ENCODE measurements at places on chromosomes 6 and 20.
A peak's percentile ranks its signal among the peaks of the same experiment; 100 is the strongest.

DNA sequence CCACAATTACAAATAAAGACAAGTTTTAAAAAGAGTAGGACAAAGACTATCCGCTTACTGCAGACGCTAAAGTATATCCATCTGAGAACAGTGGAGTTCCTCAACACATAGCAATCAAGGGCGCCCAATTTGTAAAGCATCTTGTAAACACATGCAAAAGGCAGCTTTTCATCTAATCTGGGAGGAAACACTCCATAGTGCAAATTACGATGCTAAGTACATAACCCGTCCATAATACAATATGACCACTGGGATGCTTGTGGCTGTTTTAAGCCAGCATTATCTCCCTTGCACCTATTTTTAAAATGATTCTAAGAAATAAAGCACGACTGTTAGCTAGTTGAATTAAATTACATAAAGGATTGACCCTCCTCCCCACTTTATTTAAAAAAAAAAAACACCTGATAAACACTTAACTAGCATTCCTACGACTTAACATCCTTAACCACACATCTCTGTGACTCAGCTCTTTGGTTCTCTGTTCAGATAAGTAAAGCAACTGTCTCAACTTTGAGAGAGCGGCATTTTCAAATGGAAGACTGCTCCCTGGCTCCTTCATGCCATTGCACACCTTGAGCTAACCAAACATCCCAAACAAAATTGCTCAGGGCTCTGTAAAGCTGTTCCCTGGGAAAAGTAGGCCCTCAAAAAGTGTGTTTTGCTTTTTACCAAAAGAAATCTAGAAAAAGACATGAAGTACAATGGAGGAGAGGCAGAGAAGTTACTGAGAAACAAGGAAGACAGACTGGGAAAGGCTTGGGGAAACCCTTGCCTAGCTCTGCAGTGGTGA, 14.2 kb downstream of the SLC22A23 start:
- DNase-seq: no peak

DNA sequence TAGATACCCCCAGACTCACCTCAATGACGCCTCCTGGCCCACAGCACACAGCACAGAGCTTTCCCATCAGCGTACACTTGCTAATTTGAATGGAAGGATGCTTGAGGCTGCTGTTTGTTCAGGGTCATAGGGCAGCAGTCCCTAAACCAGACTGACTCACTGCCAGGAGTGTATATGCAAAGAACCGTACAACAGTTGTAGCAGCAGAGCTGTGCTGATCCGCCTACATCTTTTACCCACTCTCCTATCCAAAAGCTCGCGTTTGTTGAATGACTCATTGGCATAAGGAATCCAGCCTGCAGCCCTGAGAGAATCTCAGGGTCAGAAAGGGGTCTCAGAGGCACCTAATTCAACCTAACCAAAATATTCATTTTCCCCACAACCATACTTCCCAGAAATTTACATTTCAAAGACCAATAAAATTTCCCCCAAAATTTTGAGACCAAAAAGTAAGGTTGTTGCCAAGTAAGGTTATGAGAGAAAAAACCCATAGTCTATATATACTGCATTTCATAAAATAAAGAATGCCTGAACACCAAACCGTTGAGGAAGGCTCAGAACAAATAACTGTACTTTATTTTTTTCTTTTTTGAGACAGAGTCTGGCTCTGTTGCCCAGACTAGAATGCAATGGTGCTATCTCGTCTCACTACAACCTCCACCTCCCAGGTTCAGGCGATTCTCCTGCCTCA, 35.3 kb upstream of the CCND3 start:
- DNase-seq: no peak

- DNase-seq: no peak
Observed at GRCh38 chr6:170093658-170094596, 197.0 kb downstream of the DLL1 start.

- DNase-seq: no peak
Observed at GRCh38 chr6:41821266-41821665, 33.8 kb downstream of the TOMM6 start.

DNA sequence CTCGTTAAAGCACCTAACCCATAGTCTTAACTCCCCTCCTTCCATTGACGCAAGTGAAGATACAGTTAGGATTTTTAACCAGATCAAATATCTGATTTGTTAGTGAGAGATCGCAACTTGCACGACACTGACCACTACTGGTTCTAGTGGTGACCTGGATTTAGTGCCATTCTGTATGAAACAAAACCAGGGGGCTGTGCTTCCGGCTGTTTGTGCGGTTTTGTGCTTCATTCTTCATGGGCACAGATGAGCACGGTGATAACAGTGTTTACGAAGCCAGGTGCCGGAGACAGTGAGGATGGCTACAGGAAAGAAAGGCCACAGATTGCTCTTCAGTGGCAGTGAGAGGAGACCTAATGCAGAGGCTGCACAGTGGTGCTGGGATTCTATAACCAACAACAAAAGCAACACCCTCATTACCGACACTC, 75.5 kb downstream of the NOL4L start:
- DNase-seq: no peak

DNA sequence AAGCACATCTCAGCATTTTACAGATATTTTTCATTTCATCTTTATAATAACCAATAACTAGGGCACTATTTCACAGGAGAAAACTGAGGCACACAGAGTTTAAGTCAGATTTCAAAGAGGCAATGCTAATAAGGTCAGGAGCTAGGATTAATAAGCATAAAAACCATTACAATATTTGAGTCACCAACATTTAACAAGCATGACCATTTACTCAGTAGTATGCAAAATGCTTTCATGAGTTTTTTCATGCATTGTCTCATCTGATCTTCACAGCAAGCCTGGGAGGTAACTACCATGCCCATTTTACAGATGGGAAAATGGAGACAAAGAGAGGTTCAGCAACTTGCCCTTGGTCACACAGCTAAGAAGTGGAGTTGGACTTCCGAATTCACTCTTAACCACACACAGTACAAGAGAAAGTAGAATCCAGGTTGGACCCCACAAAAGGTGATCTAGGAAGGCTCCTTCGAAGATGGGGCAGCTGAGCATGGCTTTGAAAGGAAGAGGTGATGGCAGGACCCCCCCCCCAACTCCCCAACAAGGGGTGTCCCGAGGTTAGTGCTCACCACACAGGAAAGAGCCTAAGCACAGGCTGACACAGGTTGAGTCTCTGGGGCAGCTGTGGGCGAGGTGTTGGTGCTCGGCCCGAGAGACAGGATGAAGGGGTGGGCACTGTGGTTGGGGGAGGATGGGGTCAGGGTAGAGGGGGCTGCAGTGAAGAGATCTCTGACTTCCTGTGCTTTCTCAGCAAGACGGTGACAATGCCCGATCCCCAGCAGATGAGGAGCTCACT, 108.8 kb downstream of the PREX1 start:
- DNase-seq: no peak

- DNase-seq: no peak
Observed at GRCh38 chr20:64138276-64138815, 25.9 kb upstream of the MYT1 start.

DNA sequence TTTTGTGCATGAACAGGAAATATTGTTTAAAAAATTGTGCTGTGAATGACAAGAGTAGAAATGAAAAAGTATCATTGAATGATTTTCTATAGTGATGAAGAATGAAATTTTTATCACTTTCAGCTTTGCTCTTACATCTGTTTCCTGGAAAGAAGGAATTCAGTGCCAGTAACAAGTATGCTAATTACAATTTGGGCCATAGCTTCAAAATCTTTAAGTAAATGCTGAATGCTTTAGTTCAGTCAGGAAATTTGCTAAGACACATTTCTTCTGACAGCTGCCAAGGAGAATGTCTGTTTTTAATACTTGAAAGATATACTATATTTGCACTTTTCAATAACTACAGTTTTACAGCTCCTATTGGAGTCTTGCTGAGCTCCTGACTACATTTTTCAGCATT, 203.7 kb upstream of the RSPO3 start:
- no peak for DNase-seq

DNA sequence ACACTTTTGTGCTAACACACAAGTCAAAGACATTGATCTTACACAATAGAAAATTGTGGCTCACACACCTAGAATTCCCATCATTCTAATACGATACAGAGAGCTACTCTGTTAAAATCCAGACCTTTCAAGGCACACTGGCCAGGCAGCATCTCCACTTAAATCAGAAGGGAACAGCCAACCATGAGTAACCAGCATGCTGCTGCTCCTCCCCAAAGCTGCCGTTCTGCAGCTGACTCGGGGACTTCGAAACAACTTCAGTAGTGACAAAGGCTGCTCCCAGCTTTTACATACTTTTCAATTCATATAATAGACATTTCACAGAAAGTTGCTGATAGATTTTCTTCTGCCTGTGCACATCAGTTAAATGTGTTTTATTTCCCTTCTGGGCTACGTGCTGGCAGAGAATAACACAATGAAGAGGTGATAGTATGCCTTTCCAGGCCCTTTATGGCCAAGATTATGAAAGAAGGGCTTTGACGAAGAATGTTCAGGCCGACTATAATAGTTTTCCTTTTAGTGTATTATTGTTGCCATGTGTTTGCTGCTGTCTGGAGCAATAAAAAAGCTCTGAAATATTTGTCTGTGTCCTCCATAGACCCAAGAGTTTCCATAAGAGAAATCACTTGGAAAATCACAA, 159.0 kb downstream of the GMDS start:
- no peak for DNase-seq

DNA sequence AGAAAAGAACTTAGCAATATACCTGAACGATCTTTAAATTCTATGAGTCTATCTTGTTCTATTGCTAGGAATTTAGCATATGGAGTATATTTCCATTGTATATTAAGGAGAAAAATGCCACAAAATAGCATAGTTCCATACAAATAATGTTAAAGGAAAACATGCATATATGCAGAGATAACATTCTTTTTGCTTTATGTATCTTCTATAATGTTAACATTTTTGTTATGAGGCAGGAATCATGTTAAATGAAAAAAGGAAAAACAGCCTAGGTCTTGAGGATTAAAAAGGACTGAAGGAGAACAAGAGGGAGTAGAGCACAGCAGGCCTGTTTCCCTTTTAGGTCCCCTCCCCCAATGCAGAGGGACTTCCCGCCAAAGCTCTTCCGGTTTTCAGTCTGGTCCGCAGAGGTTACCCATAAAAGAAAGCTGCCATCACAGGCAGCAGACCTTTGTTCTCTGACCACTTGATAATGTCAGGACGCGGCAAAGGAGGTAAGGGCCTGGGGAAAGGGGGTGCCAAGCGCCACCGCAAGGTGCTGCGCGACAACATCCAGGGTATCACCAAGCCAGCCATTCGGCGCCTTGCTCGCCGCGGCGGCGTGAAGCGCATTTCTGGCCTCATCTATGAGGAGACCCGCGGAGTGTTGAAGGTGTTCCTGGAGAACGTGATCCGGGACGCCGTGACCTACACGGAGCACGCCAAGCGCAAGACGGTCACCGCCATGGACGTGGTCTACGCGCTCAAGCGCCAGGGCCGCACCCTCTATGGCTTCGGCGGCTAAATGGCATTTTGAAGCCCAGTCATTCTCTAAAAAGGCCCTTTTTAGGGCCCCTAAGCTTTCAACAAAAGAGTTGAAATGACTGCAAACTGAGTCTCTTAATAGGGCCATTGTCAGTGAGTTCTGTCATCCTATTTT, 108.4 kb upstream of the PRSS16 start:
- peak; percentile 92 for DNase-seq

DNA sequence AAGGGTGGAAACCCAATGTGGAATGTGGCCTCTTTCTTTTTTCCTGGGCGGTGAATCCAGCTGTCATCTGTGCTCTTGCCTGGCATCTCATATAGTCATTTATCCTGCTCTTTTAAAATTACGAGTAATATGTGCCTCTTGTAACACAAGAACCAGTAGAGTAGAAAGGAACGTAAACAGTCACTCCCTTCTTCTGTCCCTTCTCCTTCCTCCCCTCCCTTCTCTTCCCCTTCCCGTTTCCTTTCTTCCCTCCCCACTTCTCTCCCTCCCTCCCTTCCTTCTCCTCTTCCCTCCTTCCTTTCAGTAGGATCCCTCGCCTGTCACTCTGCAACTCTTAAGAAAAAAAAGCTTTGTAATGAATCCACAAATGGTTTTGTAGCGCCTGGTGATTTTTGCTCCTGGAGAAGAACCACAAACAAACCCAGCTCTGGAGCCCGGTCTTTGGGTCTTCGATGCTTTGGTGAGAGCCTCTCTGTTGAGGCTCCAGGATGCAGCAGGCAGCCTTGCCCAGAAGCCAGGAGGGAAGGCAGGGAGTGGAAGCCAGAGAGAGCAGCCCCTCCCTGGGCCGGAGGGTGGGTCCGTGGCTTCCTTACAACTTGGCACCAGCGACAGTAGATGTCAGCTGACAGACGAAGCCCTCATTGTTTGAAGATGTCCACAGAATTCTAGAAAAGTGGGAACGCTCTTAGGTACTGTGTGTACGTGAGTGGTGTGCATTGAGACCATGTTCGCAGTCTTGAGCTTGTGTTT, 15.0 kb downstream of the DUSP22 start:
- DNase-seq: no peak

GRCh38 chr6:16766043-16766536, 4.8 kb upstream of the ATXN1 start:
- no peak for DNase-seq

DNA sequence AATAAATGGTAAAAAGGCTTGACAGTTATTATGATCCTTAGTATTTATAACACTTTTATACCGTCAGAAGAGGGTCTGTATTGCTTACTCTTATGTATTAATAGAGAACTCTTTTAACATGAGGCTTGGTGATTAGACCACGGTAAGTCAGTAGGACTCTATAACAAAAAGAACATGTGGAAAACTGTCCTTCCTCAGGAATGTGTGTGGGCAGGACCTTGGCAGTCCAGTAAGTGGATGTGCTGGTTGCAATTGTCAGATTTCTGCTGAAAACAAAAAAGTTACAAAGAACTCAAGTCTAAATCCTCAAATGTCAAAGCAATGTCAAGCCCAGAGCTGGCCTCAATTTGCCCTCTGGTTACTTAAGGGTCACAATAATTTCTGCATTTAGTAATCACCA, 81.1 kb downstream of the PLCG1 start:
- DNase-seq: no peak

DNA sequence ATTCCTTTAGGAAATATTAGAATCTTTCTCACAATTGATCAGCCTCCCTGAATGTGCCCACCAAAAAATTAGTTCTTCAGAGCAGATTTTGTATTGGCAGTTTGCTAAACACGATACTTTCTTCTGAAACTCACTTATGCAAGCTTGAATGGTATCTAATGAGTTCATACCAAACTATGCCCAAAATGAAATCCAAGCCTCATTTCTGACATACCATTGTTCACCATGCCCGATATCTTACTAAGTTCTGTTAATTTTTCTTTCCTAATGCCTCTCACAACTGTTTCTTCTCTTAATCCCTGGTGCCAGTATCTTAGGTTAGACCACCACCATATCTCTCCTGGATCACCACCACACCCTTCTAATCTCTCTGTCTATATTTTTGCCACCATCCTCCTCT, 755.9 kb downstream of the KIF16B start:
- no peak for DNase-seq

Data from iPS DF 19.7 (cell line).